ENCODE measurements at places on chromosomes 5 and 9.

DNA sequence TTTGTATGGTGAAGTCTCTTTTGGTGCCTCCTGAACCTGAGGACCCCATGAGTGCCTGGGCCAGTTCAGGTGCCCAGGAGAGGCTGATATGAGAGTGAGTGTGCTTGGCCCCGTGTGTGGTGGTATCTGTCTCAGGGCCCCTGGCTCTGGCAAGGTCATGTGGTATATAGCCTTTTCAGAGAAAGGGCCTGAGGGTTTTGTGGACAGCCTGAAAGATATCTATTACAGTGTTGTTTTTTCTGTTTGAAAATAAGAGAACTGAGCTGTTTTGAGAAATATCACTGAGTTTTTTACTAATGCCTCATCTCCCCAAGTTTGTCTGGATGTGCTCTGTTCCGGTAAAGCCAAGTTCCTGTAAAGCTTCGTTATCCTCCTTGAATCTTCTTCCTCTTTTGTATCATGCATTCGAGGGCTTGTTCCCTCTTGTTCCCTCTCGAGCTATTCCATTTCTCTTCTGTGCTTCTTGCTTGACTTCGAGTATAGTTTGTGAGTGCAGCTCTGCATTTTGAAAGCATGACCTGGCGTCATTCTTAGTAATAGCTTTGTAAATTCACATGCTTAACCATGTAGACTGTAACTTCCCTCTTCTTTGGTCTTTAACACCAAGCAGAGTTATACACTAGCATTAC, 122.3 kb downstream of the MAST4 start:
- no peak for DNase-seq

DNA sequence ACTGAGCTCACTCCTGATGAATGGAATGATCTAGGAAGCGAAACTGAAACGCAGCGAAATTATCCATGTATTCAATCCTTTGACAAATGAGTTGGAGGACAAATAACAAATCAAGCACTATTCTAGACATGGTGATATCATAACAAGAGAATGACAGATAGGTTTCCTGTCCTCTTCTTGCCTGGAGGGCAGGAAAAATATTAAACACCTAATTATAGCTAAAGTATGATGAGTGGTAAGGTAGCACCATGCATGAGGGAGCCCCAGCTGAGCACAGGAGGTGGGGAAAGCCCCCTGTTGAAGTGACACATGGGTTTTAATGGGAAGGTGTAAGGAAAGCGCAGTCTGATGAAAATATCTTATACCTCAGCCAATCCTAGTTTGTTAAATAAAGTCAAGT, 225.2 kb downstream of the NPR3 start:
- DNase-seq, result no peak

GRCh38 chr5:41869724-41870626, at the start of gene OXCT1:
Gene OXCT1, minus strand, starts transcription at chr5:41870425. Its CDS starts 67 bp downstream, at chr5:41870358.
- peak; percentile 92 for DNase-seq

- DNase-seq, result no peak
Measured at GRCh38 chr9:24011009-24011717, 185.1 kb upstream of the ELAVL2 start.

GRCh38 chr9:86994231-86994630, 46.9 kb upstream of the GAS1 start:
- DNase-seq, result no peak

DNA sequence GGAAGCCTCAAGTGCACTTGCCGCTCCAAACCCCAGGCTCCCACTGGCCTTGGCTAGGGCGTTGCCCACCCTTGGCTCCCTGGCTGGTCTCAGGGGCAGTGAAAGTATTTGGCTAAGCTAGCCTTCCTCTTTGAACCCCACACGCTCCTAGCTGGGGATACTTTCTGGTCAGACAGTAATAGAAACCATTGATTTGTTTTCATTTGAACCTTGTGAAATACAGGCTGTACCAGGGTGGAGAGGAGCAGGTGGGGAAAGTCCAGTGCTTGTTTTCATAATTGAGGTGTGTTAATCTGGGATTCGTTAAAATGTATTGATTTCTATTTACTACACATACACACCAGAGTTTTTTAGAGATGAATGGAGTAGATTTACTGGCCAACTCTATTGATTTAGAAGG, 45.9 kb upstream of the TRMT10B start:
- DNase-seq, result no peak

DNA sequence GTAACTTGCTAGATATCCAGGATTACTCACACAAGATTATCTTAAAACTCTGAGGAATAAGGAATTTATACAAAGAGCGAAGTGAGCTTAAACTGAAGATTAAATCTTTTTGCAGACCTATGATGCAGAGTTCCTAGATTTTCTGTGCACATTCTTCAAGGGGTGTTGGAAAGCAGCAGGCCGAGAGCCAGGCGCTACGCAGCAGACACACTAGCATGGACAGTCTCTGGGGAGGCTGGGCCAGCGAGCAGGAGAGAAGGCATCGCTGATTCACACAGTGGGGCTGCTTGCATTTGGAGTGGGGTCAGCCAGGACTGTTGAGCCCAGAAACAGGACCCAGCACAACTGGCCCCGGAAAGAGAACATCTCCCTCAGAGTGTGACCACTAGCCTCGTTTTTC, 136.3 kb downstream of the ADAMTS16 start:
- DNase-seq, result no peak

GRCh38 chr5:160450164-160450932, 28.7 kb downstream of the PTTG1 start:
- DNase-seq, result no peak
